ENCODE measurements at places on chromosomes 7 and 10.

DNA sequence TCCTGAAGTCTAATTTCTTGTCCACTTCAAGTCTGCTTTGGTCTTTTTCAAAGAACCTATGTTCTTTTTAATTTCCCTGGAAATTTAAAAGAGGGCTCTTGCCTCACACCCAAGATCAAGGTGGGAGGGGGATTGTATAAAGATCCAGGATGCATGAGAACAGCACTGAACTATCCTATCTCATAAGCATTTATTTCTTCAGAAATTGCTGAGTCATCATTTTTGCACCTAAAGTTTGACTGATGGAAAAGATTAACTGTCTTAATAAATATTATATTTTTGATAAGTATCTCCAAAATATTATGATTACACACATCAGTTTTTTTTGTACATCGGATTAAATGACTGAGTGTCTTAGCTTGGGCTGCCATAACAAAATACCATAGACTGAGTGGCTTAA, 90.5 kb downstream of the RPS24 start:
- no peak for DNase-seq

DNA sequence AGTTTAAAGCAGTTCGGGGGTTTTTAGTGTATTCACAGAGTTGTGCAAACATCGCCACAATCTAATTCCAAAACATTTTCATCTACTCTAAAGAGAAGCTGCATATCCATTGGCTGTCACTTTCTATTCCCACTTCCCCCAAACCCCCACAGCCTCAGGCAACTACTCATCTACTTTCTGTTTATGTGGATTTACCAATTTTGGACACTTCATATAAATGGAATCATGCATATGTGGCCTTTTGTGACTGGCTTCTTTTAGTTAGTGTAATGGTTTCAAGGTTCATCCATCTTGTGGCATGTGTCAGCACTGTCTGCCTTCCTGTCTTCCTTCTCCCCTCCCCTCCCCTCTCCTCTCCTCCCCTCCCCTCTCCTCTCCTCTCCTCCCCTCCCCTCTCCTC, 78.5 kb upstream of the FZD1 start:
- no peak for DNase-seq

- peak; percentile 71 for DNase-seq
Observed at GRCh38 chr7:157278791-157279724, 57.7 kb upstream of the DNAJB6 start.

DNA sequence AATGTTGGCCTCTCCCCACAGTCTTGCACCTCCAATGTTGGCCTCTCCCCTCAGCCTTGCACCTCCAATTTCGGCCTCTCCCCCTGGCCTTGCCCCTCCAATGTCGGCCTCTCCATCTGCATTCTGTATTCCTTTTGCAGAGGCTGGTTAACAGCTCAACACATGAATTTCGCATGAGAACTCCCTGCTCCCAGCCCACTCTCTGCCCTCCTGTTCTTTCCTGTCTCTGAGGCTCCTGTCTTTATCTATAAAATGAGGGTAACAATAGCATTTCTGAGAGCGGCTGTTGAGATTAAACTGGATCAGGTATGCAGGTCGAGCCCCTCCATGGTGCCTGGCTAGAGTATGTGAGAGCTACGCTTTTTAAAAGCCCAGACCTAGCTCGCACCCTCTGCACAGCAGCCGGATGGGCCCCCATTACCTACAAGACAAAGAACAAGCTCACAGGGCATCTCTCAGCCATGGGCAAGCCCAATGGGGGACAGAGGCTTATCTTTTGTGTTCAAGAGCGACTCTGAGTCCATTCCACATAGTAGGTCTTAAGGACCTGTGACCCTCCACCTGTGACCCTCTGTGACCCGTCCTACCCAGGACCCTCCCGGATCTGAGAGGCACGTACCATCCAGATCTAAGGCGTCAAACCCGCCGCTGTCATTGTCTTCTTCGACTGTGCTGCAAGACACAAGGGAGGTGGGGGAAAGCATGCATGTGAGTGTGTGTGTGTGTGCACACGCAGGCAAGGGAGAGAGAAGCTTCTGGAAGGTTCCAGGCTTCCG, 82.2 kb upstream of the GNA12 start:
- no peak for DNase-seq

- no peak for DNase-seq
Observed at GRCh38 chr7:98475352-98475751, 74.5 kb upstream of the BAIAP2L1 start.

- no peak for DNase-seq
Observed at GRCh38 chr7:108419961-108420908, 36.0 kb downstream of the NRCAM start.
